Progenitor cell of endocrine pancreas (in vitro differentiated cells): ENCODE measurements at places on chromosomes 3 and 15.

GRCh38 chr3:189941125-189941524 is 179.6 kb downstream of the P3H2 start:
- no peak for DNase-seq

DNA sequence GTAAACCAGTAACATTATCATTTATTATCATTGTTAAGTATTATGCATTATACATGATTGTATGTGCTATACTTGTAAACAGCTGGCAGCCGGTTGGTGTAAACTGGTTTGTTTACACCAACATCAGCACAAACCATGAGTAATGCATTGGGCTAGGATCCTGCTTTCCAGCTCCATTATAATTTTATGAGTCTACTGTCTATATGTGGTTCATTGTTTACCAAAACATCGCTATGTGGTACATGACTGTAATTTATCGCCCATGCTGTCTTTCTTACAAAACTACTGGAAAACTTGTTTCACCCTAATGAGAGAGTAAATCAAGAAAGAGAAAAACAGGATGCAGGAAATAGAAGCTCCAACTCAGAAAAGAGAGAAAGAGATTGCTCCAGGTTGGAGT is 224.8 kb upstream of the CBLB start:
- no peak for DNase-seq

DNA sequence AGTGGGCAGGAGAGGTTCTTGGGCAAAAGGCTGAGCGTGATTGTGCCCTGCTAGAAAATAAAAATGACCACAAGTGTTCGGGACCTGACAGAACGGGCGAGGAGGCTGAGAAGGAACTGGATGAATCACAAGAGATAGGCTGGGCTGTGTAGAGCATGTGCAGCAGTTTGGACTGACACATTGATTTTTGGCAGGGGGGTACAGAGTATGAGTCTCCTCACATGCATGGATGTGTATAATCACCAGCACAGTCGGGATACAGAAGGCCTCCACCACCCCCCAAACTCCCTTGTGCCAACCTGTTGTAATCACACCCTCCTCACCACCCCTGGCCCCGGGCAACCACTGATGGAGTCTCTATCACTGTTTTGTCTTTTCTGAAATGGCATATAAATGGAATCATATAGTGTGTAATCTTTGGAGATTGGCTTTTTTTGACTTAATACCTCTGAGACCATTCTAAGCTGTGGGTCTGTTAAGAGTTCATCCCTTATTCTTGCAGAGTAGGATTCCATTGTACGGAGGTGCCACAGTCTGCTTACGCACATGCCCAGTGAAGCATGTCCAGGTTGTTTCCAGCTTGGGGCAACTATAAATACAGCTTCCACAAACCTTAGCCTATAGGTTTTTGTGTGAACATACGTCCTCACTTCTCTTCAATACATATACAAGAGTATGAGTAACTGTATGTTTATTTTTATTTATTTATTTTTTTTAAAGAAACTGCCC is 438.8 kb downstream of the FOXP1 start:
- no peak for DNase-seq

DNA sequence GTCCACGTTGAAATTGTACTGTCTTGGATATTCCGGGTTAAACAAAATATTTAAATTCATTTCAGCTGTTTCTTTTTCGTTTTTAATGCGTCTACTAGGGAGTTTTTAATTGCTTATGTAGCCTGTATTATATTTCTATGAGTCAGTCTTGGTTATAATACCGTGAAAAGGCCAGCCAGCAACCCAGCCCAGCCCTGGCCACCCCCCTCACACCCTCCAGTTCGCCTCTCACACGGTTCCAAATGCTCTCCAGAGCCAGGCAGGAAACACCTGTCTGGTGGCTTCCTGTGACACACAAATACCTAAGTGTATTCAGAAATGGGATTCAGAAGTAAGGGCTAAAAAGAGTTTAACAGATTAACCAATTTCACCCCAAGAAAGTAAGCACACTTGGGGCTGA is 4.4 kb downstream of the SH3BP5 start:
- no peak for DNase-seq

GRCh38 chr3:124117486-124117885 is 125.6 kb upstream of the ROPN1 start:
- DNase-seq, result no peak

DNA sequence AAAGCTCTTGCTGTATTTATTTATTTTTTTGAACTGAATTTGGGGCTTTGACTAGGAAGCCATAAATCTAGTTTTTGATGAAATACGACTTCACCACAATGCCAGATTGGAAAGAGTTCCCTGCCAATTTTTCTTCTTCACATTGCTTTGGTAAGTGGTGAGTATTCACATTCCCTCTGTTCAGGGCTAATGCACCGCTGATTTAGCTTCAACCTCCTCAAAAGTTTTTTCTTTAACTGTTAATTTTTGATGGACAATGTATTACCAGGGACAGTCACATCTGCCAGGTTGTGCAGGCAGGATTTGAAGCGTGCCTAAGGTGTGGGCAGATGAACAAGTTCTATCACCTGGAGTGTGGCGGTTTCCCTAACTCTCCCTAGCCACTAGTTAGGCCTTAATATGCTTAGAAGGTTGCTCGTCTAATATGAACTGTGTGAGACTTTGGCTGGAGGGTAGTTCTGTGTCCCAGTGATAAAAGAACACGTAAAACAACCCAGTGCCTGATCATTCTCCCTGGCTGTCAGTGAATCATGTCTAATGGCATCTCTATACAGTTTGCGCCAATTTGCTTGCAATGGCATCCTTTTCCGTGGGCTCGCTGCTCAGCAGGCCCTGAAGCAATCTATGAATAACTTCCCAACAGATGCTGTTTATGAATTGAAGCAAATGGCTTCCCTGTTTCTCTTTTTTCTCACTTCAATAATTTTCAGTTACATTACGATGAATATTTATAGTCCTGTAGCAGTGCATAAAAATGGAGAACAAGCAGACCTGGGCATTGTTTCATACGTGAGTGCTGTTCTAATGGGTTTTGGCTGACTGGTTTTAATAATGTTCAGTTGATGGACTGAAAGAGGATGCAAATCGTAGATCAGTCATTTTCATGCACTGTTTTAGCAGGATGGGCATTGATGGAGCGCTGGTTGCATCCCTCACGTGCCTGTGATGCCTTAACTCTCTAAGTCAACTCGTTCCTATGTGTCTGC is 243.2 kb upstream of the SUCLG2 start:
- no peak for DNase-seq

DNA sequence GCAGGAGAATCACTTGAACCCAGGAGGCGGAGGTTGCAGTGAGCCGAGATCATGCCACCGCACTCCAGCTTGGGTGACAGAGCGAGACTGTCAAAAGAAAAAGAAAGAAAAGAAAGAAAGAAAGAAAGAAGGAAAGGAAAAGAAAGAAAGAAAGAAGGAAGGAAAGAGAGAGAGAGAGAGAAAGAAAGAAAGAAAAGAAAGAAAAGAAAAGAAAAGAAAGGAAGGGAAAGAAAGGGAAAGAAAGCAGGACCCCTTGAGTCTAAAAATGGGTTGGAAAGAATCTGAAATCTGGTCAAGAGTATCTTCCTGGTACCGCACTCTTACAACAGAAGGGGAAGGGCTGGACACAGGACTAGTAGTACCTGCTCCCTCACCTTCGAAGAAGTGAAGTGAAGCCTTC is 19.6 kb downstream of the CRYGS start:
- no peak for DNase-seq

- DNase-seq, result no peak
Observed at GRCh38 chr3:108184824-108185223, 37.4 kb downstream of the IFT57 start.

DNA sequence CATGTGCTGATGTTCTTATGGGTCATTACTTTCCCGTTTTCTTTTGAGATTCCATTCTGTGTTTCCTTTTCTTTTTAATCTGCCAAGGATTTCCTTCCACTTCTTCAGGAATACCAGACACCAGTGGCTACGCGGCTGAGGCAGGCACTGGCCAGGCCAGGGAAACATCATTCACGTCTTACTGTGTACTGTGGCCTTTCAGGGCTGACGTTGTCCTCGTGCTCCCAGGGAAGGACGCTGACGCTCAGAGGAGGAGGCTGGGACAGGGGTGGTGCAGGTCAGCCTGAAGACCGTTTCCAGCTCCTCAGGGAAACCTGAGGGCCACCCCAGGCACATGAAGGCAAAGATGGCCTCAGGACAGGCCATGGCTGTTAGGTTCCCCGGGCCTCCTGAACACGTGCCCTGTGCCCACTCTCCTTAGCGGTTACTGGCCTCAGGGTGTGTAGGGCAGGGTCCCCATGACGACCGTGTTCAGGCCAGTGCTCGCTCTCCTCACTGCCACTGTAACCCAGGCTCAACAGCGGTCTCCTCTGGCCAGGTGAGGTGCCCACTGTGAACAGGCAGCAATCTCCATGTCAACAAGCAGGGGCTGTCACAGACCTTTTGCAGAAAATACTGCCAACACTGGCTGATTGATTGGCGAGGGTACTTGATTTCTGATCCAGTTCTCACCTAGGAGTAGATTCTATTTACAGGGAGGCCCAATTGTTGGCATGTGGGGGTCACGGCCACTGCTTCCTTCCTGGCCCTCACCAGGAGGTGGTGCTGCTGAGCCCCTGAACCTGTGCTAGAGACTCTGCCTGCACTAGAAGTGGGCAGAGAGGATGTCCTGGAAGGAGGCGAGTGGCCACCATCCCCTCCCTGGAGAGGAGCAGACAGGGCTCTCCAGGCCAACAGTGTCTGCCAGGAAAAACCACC is 169.5 kb downstream of the ATP10A start:
- peak; percentile 29 for DNase-seq

DNA sequence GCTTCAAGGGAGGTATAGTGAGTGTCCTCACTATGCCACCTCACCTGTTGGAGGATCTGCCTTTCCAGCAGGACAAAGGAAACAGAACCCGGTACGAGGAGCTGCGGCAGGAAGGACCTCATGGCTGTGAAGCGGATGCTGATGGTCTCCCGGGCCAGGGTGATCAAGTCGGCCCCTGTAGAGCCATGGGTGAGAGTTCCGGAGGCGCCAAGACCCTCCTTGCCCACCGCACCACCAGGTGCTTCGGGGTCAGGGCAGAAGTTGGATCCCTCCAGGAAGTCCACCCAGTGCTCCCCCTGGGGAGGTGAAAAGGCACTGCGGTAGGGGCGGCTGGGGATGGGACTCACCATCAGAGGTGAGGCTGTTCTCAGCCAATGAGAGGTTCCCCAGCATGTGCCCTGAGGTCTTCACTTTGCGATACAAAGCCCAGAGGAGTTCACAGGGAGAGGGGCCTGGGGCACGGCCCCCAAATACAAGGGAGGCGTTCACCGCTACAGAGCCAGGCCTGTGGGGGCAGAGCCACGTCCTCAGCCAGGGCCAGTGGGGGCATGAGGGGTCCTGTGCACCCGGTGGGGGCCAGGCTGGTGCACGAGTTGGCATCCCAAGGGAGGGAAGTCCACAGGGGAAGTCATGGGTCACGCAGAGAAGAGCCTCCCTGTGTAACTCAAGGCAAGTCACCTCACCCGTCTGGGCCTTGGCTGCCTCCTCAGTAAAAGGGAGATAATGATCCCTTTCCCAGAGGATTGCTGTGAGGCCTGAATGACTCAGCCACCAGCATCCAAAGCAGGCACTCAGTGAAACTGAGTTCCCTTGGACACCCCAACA is 27.7 kb downstream of the C15orf39 start:
- no peak for DNase-seq

- no peak for DNase-seq
Observed at GRCh38 chr3:155188031-155188430, 105.5 kb downstream of the STRIT1 start.

DNA sequence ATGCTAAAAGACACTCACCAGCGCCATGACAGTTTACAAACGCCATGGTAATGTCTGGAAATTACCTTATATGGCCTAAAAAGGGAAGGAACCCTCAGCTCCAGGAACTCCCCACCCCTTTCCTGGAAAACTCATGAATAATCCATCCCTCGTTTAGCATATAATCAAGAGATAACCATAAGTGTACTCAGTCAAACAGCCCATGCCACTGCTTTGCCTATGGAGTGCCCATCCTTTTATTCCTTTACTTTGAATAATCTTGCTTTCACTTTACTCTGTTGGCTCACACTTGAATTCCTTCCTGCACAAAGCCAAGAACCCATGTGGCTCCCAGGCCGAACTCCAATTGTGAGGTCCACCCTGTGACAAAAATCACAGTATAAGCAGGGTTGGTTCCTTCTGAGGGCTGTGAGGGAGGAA is 19.1 kb upstream of the FSTL1 start:
- no peak for DNase-seq

- DNase-seq, result no peak
Observed at GRCh38 chr3:159760046-159760445, 228.6 kb upstream of the IL12A start.

DNA sequence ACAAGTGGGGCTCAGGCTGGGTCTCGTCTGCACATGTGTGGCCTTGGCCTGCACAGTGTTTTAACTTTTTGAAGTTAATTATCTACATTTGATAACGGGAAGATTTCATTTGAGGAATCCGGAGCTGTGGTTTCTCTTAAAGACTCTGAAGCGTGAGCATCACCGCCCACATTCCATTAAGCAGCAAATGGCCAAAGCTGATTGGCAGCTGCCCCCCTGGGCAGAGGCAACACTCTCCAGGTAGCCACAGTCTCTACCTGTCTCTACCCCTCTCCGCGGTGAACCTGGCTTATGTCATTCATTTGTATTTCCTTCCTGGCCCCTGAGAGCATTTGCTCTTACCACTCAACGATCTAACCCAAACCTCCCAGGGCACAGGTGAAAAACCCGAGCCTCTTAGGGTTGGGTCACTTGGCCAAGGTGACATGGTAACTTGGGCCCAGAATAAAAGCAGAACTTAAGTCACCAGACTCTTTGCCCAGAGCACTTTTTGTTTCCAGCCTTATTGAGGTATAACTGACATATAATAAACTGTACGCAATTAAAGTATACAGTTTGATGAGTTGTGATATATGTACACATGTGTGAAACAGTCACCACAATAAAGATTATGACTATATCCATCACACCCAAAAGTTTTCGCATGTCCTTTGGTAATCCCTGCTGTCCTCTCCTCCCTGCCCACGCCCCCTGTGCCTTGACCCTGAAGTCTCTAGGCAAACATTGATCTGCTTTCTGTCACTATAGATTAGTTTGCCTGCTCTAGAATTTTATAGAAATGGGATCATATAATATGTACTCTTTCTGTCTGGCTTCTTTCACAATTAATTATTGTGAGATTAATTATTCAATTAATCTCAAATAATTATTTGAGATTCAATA is 245.7 kb upstream of the HES1 start:
- no peak for DNase-seq

DNA sequence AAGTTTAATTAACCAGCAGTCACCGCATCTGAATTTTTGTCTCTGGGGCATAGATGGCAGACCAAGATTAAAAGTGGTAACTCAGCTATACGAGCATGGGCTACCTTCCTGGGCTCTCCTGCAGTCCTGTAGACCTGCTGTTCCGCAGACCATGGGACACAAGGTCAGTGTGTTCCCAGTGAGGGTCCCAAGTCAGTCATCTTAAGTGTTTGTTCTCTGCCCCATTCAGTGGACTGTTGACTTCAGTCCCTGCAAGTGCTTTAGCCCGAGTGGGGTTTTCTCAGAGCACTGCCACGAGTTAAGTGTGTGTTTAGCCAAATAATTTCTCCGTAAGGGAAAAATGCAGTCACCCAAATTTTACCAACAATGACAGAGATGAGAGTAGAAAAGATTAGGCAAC is 4.9 kb upstream of the EXOG start:
- DNase-seq, result no peak
